ENCODE measurements at places on chromosomes 3 and 15.

GRCh38 chr3:141346418-141346817 is 21.9 kb upstream of the ZBTB38 start:
- no peak for DNase-seq

DNA sequence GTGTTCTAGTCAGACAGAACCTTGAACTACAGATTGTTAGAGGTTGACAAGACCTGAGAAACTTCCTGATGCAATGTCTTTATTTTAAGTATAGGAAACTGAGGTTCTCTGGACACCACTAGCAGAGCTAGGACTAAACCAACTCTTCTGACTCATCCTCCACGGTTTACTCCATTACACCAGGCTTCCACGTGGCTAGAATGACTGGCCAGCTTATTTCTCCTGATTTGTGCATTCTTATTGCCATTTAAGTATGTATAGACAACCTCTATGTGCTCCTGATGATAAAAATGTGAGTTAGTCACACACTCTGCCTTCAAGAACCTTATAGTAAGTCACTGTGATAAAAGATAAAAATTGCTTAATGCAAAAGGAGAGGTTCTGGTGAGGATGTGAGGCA is 182.7 kb downstream of the MEX3B start:
- no peak for DNase-seq

DNA sequence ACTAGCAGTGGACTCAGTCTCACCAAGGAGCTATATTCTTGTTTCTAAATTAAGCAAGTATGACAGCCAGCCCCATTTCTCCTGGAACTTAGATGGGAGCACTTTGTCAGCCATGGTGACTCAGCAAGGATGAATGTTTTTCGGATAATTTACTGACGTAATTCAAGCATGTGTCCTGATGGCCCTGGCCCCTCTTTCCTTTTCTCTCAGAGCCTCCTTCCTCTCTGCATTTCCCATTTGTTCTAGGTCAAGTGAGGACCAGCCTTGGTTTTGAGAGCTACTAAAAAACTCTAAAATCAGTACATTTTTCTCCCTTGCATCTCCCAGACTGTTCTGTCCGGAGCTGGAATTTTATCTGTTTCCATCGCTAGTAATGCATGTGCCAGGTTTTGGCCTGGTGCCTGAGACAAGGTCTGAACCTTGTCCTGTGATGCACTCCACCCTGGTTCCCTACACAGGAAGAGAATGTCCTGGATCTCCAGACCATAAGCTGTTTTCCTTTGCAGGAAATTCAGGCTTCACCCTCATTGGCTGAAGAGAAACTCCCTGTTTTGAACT is 256.6 kb upstream of the ROPN1 start:
- DNase-seq: peak; percentile 87

DNA sequence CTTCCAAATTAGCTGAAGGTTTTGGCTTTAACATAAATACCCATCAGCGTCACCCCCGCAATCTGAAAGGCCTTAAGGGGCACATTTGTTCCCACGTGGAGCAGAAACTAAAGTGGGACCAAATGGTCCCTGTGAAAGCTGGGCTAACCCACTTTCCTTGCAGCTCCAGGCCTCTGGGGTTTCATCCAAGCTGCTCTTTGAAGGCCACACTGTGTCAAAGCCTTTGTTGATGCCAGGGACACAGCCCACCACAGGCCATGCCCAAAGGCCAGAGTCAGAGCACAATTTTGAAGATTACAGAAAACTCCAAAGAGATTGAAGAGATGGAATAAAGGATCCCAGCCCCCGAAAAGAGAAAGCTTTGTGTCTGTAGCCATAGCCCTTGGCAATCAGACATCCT is 2.7 kb upstream of the ADPGK start:
- no peak for DNase-seq

GRCh38 chr15:78842519-78842918 is 30.2 kb upstream of the MORF4L1 start:
- no peak for DNase-seq

- no peak for DNase-seq
Measured at GRCh38 chr3:8532251-8532871, 30.7 kb downstream of the LMCD1 start.

- no peak for DNase-seq
Measured at GRCh38 chr3:19155375-19155774, 7.1 kb downstream of the KCNH8 start.

GRCh38 chr15:95880630-95881029 is 449.9 kb upstream of the NR2F2 start:
- DNase-seq: no peak

GRCh38 chr3:122502139-122502538 is 12.6 kb downstream of the KPNA1 start:
- DNase-seq: no peak

DNA sequence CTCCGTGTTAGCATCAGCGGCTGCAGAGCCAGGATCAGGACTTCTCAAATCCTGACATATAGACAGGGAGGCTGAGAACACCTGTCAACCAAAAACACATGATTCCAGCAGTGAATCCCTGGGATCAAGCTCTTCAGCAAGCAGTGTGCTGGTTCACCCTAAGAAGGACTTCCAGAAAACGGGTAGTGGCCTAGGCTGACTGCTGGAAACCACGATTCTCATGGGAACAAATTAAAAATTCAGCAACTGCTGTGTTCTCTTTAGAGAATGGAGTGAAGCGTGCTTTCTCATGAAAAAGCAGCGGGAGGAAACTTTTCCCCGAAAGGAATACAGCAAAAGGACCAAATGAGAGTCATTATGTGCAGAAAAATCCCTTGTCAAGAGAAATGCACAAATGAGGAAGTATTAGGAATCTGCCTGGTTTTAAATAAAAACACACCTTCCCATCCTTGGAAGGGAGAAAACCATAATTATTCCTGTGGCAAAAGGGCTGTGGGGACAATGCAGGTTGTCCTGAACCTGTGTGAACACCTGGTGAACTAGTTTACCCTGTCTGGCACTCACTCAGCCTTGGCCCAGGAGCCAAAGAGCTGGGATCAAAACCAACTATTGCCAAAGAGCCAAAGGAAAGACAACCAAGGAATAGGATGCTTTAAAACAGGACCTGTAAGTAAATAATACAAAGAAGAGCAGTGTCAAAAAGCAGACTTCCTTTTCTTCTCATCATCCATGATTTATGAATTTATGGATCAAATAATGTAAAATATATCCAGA is 13.4 kb downstream of the IL12A start:
- DNase-seq: no peak

GRCh38 chr3:10364806-10365205 is 43.9 kb upstream of the SEC13 start:
- no peak for DNase-seq

- DNase-seq: no peak
Measured at GRCh38 chr3:5047764-5048419, 68.7 kb downstream of the BHLHE40 start.

DNA sequence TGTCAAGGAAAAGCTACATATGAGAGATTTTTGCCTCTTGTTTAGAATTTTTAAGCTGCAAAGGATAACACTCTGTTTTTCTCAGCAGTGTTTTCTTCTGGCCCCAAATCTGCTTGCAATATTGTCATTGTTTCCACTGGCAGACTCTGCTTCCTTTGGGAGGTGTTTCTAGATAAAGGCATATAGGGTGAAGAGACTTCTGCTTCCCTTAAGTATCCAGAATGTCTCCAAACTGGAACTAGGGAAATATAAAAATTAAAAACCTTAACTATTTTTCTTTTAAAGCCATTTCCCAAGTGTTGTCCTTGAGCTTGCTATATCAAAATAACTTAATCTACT is 225.8 kb downstream of the CGGBP1 start:
- no peak for DNase-seq

DNA sequence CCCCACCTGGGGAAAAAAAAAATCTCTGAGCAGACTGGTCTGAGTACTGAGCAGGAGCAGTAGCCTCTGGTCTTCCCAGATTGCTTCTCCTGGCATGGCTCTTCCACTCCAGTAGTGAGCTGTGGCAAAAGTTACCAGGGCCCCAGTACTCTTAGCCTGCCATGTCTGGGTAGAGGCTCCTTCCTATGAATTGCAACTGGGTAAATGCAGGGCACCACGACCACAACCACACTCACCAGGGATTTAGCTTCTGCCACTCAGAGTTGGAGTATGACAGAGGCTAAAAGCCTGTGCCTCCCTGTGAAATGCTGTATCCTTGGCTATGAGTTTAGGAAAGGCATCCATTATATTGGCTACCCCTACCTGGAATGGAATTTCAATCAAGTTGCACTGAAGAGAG is 67.9 kb upstream of the CCDC54 start:
- DNase-seq: no peak

GRCh38 chr3:27596334-27596841 is 112.2 kb upstream of the SLC4A7 start:
- no peak for DNase-seq
